Sciatic nerve (tissue), 2 donors: ENCODE measurements at places on chromosomes 7 and 10. TPM values are rescaled to one million over a fixed set of nuclear protein-coding genes. Genes with fewer than 3 reads are reported as not detected.

IKZF1 gene
- total RNA-seq, result 20.1 TPM

SLC26A4 gene
- 3.2 TPM for total RNA-seq

ABCB1 gene
- total RNA-seq, result 21.0 TPM

SEMA3D gene
- 15.9 TPM for total RNA-seq

CPA4 gene
- total RNA-seq, result 2.3 TPM

EGR2 gene
- total RNA-seq, result 53.1 TPM

NRF1 gene
- 29.2 TPM for total RNA-seq

ANKRD30A gene
- 0.09 TPM for total RNA-seq

FAM25C gene
- total RNA-seq, result not detected

TWIST1 gene
- 14.7 TPM for total RNA-seq

DNA sequence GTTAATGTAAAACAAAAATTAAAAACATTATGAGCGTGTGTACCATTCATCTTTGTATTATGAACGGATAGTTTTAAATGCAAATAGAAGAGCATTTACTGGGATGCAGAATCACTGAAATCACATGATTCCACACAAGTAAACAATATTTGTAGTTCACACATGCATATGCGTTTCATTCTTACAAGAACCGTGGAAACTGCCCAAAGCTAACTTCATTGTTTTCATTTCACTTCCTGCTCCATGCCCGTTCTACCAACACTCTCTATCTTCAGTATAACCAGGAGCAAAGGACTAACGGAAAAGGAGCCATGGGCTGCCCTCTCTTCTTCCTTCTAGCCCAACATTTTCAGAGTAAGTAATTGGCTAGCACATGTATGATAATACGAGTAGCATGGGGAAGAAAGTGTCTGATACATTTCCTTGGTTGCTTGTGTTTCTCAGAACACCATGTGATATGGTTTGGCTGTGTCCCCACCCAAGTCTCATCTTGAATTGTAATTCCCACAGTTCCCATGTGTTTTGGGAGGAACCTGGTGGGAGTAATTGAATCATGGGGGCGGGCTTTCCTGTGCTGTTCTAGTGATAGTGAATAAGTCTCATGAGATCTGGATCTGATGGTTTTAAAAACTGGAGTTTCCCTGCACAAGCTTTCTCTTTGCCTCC, 38.8 kb downstream of the ZNF783 start:
- DNase-seq, result no peak

- no peak for DNase-seq
Observed at GRCh38 chr10:88933564-88933963, 19.0 kb downstream of the ACTA2 start.

- no peak for DNase-seq
Observed at GRCh38 chr10:96995851-96996250, 163.8 kb downstream of the LCOR start.

DNA sequence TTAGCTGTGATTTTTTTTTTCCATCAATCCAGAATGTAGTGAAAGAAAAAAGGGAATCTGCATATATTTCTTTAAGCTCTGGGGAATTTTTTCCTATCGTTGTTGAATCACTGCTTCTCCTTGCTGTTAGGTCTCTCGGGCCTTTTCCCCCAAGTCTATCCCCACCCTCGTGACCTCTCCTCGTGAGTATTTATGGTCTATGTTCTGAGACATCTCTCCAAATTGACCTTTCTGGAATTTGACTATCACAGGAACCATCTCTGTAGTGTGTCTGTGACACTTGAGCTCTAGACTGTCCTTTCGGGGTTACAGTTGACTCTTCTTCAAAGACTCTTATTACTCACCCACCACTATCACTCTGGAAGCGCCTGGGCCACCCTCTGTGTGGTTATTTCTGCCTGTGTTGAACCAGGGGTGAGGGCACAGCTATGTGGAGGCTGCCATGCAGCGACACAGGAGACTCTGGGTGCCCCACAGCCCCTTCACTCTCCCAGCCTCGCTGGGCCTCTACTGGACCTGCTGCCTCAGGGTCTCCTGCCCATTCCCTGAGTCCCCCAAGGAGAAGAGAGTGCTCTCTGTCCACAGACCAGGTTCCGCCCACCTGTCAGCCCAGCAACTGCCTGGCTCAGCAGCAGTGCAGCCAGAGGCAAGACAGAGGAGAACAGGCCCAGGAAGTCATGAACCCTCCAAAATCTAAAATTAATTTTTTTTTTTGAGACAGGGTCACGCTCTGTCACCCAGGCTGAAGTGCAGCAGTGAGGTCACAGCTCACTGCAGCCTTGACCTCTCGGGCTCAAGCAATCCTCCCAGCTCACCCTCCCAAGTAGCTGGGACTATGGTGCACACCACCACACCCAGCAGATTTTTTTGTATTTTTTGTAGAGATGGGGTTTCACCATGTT, 45.7 kb upstream of the PTPRN2 start:
- no peak for DNase-seq

DNA sequence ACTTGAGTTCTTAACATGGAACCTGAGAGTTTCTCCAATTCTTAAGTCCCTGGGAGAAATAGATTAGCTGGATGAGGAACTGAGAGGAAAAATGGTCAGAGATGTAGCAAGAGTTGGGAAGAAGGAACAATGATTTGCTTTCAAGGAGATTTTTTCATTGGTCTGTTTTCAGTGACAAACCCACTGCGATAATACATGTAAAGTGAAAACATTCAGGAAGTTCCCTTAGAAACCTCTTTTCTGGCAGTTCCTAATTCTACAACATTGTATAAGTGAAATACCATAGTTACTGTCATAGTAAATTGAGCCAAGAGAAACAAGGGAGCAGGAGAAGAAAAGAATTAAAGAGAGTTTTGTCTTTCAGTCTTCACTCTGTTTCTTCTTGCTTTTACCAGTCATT, 12.1 kb upstream of the MAGI2 start:
- no peak for DNase-seq

- no peak for DNase-seq
Observed at GRCh38 chr10:86888585-86889381, 68.6 kb downstream of the MMRN2 start.

DNA sequence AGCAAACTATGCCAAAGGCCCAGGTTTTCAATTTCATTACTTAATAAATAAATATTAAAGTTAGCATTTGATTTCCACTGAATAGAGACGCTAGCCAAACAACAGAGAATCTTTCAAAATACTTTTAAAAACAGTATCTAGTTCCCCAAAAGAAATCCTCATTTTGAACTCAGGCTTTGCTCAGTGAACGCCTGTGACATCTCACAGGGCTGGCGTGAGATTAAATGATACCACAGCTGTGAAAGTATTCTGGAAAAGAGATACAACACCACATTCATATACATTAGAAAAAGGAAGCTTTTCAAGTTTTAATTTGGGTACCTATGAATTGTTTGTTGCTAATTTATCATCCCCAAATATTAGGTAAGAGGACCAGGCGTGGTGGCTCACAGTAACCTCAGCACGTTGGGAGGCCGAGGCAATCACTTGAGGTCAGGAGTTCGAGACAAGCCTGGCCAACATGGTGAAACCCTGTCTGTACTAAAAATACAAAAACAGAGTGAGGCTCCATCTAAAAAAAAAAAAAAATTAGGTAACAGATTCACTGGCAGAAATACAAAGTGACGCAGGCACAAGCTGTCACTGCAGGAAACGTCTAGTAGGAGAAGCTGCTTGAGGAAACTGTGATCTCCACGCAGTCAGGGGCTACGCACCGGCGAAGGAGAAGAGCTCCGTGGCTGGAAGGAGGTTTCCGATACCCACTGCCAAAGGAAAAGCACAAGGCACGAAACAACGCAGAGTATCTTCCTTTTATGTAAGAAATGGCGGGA, 50.0 kb downstream of the AMZ1 start:
- DNase-seq, result peak; percentile 64

GRCh38 chr7:8015100-8015745, 46.6 kb downstream of the GLCCI1 start:
- DNase-seq, result no peak

GRCh38 chr7:24714676-24715010, 42.6 kb downstream of the GSDME start:
- no peak for DNase-seq

GRCh38 chr7:110841840-110842545, 248.9 kb upstream of the LRRN3 start:
- no peak for DNase-seq

- no peak for DNase-seq
Observed at GRCh38 chr10:53836638-53837037, 964.4 kb downstream of the PCDH15 start.

- DNase-seq, result no peak
Observed at GRCh38 chr10:93742633-93743349, 14.9 kb upstream of the LGI1 start.

DNA sequence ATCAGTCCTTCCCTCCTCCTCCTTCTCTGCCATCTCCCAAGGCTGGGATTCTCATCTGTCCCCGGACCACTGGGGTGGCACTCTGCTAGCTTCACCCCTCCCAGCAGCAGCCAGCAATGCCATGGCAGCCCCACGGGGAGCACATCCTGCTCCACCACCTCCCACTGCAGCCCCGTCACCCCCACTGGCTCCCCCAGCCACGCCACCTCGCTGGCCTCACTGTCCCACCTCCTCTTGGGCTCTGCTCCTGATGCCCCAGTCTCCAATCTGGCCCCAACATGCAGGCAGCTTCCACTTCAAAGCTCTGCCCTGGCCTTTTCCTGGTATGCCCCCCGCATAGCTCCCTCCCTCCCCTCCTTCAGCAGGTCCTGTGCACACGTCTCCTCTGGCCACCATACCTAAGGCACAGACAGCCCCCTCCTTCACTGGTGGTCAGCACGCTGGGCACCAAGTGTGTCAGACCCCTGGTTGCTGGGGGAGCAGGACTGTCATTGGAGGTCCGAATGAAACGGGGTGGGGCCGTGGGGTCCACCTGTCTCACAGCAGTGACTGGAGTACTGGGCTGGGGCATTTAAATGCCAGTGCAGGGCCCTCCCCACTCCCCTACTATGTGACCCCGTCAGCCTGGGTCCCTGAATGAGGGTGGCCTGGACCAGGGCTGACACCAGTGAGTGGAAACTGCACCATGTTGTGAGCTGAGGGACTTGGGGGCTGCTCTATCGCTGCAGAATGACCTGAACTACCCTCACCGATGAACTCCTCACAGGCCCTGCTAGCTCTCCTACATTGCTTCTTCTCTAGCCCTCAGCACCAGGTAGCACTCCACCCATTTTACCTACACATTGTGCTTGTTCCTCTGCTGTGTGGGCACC, 38.7 kb downstream of the RASGEF1A start:
- DNase-seq, result peak; percentile 49

GRCh38 chr7:78092331-78092730, 293.8 kb downstream of the PHTF2 start:
- DNase-seq, result no peak

GRCh38 chr7:77655356-77655755, 40.9 kb upstream of the RSBN1L start:
- no peak for DNase-seq

GRCh38 chr7:16021851-16022250, 335.4 kb upstream of the MEOX2 start:
- no peak for DNase-seq

- no peak for DNase-seq
Observed at GRCh38 chr10:114207349-114207748, 28.2 kb downstream of the TDRD1 start.

GRCh38 chr10:77348082-77348481, 289.5 kb downstream of the KCNMA1 start:
- DNase-seq, result no peak

DNA sequence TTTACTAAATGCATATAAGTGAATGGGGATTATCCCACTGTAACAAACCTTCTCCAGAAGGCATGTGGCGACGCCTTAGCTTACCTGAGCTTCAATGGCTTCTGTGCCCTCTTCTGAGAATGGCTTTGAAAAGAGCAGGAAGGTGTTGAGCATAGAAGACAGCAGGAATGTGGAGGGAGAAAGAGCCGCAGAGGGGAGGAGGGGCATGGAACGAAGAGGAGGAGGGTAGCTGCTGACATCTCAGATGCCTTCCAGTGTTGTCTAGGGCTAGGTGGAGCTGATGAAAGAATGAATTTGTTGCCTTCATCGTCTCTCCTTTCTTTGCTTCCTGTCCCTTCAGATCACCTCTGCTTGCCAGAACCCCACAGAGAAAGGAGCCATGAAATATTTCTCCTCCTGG, 86.2 kb downstream of the ITIH5 start:
- DNase-seq, result no peak

- DNase-seq, result no peak
Observed at GRCh38 chr10:62374862-62375710, 917 bp downstream of the ZNF365 start.

DNA sequence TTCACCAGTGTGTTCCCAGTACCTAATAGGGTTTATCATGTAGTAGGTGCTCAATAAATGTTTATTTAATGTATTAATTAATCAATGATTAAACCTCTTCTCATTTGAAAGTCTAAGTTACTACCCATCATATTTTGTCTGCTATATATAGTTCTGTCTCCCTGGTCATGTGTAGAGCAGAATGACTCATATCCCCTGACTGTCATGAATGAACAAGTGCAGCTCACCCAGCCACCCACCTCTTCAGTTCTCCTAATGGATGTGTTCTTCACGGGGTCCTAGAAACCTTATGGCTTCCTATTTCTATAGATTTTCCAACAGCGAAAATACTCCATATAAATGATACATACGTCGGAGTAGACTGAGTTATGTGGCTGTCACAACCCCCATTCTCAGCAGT, 64.5 kb downstream of the HIF1AN start:
- no peak for DNase-seq

DNA sequence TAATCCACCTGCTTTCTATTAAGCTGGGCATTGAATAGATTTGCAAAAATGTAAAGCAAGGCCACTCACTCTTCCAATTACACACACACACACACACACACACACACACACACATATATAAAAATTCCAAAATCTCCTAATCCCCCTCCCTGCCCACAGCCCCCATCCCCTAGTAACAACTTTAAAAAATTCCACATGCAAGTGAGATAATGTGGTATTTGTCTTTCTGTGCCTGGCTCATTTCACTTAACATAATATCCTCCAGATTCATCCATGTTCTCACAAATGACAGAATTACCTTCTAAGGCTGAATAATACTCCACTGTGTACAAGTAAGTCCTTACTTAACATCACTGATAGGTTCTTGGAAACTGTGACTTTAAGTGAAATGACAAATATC, 24.2 kb downstream of the SH2D4B start:
- no peak for DNase-seq

DNA sequence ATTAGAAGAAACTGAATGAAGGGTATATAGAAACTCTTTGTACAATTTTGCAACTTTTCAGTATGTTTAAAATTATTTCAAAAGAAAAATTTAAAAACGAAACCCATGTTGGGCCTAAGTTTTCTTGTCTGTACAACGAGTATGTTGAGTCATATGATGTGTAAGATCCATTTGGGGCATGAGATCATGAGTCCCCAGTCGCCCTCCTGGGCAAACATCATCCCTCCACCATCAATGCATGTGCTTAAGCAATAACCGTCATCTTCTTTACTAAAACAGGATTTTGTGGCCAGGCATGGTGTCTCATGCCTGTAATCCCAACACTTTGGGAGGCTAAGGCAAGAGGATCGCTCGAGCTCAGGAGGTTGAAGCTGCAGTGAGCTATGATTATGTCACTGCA, 54.2 kb upstream of the CDCA7L start:
- no peak for DNase-seq

GRCh38 chr10:35214607-35215020, 88.0 kb downstream of the CREM start:
- no peak for DNase-seq
